Spinal cord (tissue), 10 donors: ENCODE measurements at places on chromosomes 16 and 17. TPM values are rescaled to one million over a fixed set of nuclear protein-coding genes. Genes with fewer than 3 reads are reported as not detected.

Gene CES3
- total RNA-seq = 2.1 TPM

Gene KRT31
- total RNA-seq = not detected

Gene DHRS7C
- total RNA-seq = not detected

Gene CAPNS2
- total RNA-seq = 0.50 TPM

Gene CD300H
- not detected for total RNA-seq

Gene CDC42EP4
- total RNA-seq = 59.8 TPM

Gene KRT40
- not detected for total RNA-seq
